ENCODE measurements at places on chromosomes 11 and 22.

- no peak for DNase-seq
These were observed 58.3 kb downstream of the HSD17B12 start for GRCh38 chr11:43738600-43739409.

- DNase-seq, result no peak
These were observed 640 bp downstream of the PPP1CA start for GRCh38 chr11:67400942-67401494.

DNA sequence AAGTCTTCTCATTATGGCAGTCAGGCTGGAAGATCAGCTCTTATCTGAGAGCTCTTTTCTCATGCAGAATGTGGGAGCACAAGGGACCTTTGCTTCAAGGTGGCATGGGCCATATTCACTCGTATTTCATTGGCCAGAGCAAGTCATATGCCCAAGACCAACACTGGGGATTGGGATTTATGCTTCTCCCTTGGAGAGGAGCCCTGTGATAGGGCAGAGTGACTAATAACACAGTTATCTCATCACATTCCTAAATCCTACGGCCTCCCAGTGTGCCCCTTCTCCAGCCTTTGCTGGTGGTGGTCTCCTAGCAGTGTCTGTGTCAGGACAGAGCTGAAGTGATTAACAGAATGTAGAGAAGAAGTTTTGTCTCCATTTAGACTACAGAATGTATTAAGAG, 48.6 kb downstream of the SYT9 start:
- DNase-seq, result no peak

DNA sequence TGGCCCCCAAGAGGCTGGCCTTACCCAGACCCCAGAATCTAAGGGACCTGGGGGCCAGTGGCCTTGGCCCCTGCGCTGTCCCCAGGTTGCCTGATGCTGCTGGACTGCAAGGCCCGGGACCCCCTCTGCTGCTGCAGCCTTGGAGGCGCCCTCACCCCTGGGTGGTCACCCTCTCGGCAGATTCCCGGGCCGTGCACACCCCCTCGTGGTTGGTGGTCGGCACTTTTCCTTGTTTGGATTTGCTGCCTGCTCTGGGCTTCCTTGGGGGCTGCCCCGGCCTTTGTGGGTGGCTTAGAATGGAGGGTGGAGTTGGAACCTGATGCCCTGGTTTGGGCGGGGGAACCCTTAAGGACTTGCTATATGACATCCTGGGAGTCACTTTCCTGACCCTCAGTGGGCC, 5.3 kb downstream of the RIN1 start:
- no peak for DNase-seq

DNA sequence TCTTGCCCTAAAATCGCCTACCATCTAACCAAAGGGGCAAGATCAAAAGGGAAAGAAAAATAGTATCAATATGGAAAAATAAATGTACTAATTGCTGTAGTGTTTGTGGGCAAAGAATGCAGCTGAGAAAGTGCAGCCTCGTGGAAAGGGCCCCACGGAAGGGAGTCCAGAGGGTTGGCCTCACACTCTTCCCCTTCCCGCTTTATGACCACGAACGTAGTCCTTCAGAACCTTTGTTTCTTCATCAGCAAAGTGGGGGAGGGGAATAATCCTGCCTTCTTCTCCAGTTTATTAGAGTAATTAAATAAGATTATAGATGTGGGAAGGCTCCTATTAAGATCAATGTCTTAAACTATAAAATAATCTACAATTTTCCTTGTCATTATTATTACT, 41.0 kb downstream of the FLI1 start:
- DNase-seq, result no peak

DNA sequence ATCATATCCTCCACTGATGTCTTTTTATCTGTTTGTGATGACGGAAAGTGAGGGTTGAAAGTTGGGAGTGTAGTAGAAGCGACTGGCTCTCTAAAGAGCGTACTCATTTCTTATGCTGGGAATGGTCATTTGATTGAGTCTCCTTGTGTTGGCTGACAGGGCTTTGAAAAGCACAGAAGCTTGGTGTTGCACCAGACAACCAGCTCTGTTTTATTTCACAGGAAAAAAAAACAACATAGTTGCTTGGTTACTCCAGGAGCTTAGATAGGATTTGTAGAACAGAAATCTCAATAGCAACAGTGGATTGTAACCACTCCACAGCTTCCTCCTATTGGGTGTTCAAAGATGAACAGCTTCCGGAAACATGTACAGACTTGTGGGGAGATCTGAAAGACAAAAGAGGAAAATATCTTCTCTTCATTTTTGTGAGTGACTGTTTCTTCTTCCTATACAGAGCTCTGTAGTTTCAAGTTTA, 2.7 kb downstream of the RBM14 start:
- DNase-seq, result no peak

DNA sequence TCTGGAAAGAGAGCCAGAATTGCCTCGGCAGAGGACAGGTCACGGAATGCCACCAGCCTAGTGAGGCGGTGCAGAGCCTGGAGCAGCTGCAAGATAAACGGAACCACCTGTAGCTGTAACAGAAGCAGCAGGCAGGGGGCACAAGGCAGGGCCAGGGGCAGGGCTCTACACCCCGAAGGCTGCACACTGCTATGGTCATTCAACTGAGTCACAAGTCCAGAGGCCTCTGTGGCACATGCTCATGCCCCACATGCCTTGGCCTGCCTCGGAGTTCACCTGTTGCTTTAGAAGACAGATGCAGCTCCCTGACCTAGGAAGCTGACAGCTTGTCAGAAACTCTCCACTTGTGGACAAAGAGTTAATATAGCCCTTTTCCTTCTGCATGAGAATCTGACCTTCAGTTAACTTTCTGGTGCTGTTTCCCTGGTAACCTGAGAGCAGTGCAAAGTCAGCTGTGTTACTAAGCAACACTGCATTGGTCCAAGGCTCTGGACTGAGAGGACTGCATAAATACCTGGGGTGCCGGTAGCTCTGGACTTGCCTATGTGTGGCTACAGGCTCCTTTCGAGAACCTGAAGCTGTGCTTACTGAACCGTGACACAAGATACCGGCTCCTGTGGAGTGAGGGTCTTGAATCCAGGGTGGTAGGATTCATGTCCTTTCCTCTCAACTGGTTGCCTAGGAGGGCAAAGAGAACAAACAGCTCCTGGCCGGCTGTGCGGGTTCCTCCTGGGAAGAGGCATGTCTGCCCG, 10.5 kb downstream of the COMMD9 start:
- no peak for DNase-seq

DNA sequence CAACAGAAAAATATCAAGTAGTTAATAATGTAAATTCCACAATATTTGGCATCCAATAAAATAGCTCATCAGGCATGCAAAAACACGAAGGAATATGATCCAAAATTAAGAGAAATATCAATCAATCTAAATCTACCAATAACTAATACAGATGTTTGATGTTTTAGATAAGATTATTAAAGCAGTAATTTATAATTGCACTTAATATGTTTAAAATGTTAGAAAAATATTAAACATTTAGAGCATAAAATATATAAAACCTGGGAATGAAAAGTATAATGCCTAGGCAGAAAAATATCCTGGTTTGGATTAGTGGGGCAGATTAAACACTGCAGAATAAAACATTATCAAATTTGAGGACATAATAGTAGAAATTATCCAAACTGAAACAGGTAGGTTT, 879.9 kb downstream of the FAM181B start:
- DNase-seq, result no peak

DNA sequence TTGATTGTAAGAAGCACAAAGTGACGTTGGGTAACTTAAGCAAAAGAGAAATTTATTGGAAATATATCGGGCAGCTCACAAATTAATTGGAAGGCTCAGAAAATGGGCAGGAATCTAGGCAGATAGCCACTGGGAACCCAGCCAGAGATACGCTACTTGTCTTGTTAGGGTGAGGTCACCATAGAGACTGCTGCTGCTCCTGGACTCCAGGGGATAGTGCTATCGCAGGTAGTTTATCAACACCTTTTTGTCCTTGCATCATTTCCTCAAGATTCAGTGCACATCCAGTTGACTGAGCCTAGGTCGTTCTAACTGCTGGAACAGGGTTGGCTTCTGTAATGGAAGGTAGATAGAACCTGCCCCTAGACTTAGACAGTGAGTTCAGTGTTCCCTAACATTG, 19.6 kb downstream of the AMOTL1 start:
- DNase-seq, result no peak

DNA sequence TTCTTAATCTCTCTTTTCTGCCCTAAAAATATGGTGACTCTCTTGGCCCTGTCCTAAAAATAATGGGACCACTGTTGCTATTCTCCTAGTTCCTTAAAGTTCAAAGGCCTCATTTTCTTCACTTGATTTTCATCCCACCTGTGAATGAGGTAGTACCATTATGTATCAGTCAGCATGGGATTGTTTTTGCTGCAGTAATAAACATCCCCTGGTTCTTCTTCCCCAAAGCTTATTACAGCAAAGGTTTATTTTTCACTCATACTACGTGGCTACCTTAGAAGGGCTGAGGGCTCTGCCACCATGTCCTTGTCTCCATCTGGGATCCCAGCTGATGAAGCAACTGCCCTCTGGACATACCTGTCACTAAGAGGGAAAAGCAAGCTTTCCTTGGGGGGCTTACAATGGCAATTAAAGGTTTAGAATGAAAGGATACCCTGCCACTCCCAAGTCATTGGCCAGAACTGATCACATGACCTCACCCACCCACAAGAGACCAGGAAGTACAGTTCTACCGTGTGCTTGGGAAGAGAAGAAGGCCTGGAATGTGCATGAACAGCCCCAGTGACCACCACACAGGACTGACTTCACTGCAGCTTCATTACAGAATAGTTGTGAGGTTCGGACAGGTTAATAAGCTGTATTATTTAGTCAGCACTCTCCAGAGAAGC, 7.8 kb downstream of the TTC38 start:
- DNase-seq, result no peak

DNA sequence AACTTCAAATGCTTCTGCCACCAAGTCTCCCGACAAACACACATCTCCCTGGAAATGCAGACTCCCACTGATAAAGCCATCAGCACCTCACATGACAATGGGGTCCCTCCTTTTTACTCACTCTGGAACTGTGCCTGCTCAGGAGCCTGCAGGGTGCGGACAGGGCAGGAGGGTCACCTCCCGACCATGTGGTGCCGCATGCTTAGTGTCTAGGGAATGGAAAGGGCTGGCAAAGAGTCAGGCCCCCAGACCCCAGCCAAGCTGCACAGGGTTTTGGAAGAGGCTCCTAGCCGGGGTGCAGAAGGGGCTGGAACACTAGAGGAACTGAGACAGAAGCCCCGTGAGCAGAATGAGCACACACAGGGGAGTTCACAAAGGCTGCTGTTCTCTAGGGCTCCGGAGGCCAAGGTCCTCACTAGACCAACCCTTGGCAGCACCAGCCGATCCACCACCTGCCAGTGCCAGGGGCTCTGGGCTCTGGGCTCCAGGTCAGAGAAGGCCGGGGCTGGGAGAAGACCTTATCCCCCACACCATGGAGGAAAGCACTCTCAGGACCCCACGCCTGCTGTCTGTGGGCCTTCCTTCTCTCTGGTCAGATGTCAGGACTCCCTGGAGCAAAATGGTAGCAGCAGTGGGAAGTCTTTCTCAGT, 125.1 kb upstream of the FGF3 start:
- no peak for DNase-seq

DNA sequence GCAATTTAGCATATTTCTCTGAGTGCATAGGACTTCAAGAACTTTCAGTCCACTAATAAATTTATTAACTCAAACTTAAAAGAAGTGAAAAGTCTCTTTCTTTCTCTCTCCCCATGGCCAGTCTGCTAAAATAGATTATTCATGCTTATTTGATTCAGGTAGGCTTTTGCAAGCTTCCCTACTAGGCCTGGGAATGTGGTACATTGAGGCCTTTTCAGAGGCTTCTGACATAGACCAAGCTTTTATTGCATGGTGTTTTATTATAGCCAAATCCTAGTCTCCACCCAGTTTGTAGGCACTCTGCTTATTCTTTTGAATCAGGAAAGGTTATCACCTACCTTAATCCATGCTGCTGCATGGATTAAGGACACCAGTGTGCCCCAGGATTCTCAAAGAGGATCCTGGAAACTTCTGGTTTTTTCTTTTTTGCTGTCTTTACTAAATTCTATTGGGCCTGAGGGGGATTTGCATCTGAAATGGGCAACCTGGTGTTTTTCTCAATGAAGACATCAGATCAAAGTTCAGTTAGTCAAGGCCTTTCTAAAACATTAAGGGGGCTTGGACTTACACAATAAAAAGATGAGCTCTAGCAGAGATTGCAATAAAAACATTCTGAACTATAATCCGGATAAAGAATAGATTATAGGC, 92.2 kb downstream of the ELP4 start:
- DNase-seq, result no peak

DNA sequence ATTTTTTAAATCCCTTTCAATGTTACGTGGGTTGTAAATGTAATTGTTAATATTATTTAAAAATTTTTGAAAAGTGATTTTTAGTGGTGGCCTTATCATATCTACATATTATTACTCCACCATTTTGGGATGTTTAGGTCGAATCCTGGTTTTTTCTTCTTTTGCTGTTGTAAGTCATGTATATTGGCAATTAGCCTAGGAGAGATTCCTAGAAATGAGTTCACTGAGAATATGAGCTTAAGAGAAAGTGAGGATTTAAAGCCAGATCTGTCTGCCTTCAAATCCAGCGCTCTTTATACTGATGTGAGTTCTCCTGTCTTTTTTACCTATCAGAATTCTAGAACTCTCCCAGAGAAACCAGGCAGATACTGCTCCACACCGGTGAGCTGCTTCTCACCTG, 56.1 kb downstream of the PTPRJ start:
- no peak for DNase-seq

GRCh38 chr11:43879789-43880639, 617 bp upstream of the ALKBH3 start:
- peak; percentile 38 for DNase-seq

DNA sequence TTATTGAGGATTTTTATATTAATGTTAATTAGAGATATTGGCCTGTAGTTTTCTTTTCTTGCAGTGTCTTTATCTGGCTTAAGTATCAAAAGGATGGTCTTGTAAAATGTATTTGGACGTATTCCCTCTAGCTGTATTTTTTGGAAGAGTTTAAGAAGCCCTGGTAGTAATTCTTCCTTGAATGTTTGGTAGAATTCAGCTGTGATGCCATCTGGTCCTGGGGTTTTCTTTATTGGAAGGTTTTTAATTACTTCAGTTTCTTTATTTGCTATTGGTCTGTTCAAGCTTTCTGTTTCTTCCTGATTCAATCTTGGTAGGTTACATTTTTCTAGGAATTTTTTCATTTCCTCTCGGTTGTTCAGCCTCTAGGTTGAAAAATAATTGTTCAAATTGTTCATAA, 255.0 kb upstream of the TBCEL start:
- DNase-seq, result no peak

Measured in GOT3 (cell line).